Activated CD4-positive, alpha-beta T cell treated with anti-CD3 and anti-CD28 coated beads for 24 hours (primary cell): ENCODE measurements at places on chromosomes 1 and 21.
A peak's percentile ranks its signal among the peaks of the same experiment; 100 is the strongest.

GRCh38 chr1:179709841-179710329, 33.2 kb upstream of the FAM163A start:
- DNase-seq: no peak

DNA sequence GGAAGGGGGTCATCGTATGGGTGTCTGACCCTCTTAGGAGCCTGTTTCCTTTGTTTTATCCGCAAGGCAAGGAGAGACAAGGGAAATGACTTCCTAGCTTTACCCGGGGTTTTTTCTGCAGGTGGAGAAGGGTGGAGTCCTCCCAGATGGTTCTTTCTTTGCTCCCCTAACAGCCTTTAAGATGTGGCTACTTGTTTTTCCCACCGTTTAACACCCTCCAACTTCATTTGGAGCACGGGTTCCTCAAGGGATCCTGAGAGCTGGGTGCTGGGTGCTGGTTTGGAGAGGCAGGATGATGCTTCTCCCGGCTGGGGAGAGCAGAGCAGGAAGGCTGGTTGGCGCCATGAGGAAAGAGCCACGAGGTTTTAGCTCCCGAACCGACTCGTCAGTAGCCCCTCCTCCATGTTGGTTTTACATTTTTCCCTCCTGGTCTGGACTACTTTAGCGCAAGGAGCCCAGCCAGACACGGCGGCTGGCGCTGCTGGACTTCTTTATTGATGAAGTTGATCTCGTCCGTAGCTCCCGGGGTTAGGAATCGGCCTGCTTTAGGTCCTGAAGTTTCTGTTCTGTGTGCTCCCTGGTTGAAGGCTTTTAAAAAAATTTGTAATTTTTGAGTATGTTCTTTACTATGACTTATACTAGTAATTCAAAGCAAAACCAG, 1.4 kb downstream of the UCK2 start:
- peak; percentile 3 for DNase-seq

- no peak for DNase-seq
These were observed 233.3 kb upstream of the C1orf174 start for GRCh38 chr1:4133297-4133938.

GRCh38 chr1:166304131-166304530, 137.3 kb upstream of the FAM78B start:
- DNase-seq: no peak

DNA sequence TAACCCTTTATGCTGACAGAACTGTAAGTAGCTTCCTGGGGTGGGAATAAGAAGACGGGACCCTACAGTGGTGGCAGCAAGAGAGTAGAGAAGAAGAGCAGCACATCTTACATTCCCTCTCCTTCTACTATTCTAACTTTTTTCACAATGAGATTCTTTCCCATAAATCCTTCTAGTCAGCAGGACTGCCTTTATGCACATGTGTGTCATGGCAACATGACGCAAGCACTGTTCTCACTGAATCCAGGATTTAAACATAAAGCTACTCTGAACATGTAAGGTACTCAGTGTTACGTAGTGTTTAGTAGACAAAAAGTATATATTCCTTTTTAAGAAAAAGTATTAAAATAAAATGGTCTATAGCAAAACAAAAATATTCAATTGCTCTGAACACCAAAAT, 309.7 kb upstream of the LYPLAL1 start:
- no peak for DNase-seq
